A673 (cell line): ENCODE measurements at places on chromosomes 7 and 10. TPM values are rescaled to one million over a fixed set of nuclear protein-coding genes. Genes with fewer than 3 reads are reported as not detected.

The NPC1L1 gene
- not detected in 2 replicates for total RNA-seq

The FAM20C gene
- 35.8 and 36.3 TPM in 2 replicates for total RNA-seq

- peaks cover 6% of the 10 kb centered on the region for H3K36me3 ChIP-seq
- no peak for DNase-seq
- H3K27ac ChIP-seq = no peak overlapping the region
- no peaks in the 10 kb centered on the region for H3K27me3 ChIP-seq
- H3K4me1 ChIP-seq = no peaks in the 10 kb centered on the region
These were observed 22.8 kb downstream of the CYP17A1 start for GRCh38 chr10:102814453-102814871.

- no peak overlapping the region for H3K4me3 ChIP-seq
- DNase-seq = no peak
- peaks cover 11% of the 10 kb centered on the region for H3K4me1 ChIP-seq
- no peak overlapping the region for H3K27ac ChIP-seq
- no peaks in the 10 kb centered on the region for H3K36me3 ChIP-seq
These were observed 107.3 kb upstream of the NANOS1 start for GRCh38 chr10:118922226-118922625.

The VGF gene
- 14.4 and 16.0 TPM in 2 replicates for total RNA-seq

DNA sequence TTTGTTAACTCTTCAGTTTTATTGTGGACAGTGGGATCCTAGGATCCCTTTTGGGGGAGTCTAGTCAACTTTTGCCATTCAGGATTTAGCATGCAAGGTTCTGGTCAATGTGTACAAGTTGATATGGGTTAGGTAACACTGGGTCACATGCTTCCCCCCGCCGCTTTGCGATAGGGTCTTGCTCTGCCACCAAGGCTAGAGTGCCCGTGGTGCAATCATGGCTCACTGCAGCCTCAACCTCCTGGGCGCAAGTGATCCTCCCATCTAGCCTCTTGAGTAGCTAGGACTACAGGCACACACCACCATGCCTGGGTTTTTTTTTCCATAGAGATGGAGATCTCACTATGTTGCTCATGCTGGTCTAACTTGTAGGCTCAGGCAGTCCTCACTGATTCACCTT, 3.2 kb upstream of the CSGALNACT2 start:
- no peaks in the 10 kb centered on the region for H3K27me3 ChIP-seq
- peaks cover 12% of the 10 kb centered on the region for H3K4me1 ChIP-seq
- H3K36me3 ChIP-seq = no peaks in the 10 kb centered on the region
- no peak overlapping the region for H3K27ac ChIP-seq
- no peak overlapping the region for H3K4me3 ChIP-seq
- DNase-seq = no peak

GRCh38 chr10:3046981-3047547, 20.3 kb upstream of the PFKP start:
- H3K4me3 ChIP-seq = no peak overlapping the region
- no peaks in the 10 kb centered on the region for H3K4me1 ChIP-seq
- no peaks in the 10 kb centered on the region for H3K27me3 ChIP-seq
- H3K27ac ChIP-seq = no peak overlapping the region

DNA sequence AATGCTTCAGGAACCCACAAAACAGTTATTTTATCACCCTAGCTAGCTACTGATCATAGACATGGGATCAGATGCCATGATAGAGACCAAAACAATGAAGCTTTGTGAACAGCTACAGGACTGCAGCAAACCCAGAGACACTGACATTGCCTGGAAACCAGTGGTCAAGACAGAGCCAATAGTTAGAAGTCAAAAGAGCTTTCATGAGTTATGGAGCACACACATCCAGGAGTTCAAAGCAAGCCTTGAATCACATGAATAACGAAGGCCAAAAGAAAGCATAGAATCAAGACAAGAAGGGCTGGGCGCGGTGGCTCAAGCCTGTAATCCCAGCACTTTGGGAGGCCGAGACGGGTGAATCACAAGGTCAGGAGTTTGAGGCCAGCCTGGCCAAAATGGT, 34.5 kb upstream of the GSAP start:
- no peak overlapping the region for H3K4me3 ChIP-seq
- no peak overlapping the region for H3K27ac ChIP-seq
- no peaks in the 10 kb centered on the region for H3K4me1 ChIP-seq
- DNase-seq = no peak
- H3K27me3 ChIP-seq = no peaks in the 10 kb centered on the region

GRCh38 chr7:45589915-45590678, 15.9 kb downstream of the ADCY1 start:
- H3K36me3 ChIP-seq = no peaks in the 10 kb centered on the region
- H3K27ac ChIP-seq = no peak overlapping the region
- no peaks in the 10 kb centered on the region for H3K4me1 ChIP-seq
- DNase-seq = no peak
- H3K4me3 ChIP-seq = no peak overlapping the region

The BET1 gene
- total RNA-seq = 19.2 and 19.8 TPM in 2 replicates

DNA sequence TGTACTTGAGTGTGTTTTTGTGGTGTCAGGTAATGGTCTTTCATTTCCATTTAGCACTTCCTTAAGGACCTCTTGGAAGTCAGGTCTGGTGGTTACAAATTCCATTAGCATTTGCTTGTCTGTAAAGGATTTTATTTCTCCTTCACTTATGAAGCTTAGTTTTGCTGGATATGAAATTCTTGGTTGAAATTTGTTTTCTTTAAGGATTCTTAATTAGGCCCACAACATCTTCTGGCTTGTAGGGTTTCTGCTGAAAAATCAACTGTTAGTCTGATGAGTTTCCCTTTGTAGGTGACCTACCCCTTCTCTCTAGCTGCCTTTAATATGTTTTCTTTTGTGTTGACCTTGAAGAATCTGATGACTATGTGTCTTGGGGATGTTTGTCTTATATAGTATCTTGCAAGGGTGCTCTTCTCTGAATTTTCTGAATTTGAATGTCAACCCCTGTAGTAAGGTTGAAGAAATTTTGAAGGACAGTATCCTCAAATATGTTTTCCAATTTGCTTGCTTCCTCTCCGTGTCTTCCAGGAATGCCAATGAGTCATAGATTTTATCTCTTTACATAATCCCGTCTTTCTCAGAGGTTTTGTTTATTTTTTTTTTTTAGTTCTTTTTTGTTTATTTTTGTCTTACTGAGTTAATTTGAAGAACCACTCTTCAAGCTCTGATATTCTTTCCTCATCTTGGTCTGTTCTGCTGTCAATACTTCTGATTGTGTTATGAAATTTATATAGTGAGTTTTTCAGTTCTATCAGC, 70.2 kb downstream of the SLC39A12 start:
- H3K4me3 ChIP-seq = no peak overlapping the region
- H3K27ac ChIP-seq = no peak overlapping the region
- DNase-seq = no peak
- no peaks in the 10 kb centered on the region for H3K36me3 ChIP-seq
